ENCODE measurements at places on chromosomes 2 and 18. TPM values are rescaled to one million over a fixed set of nuclear protein-coding genes. Genes with fewer than 3 reads are reported as not detected.
A peak's percentile ranks its signal among the peaks of the same experiment; 100 is the strongest.

DNA sequence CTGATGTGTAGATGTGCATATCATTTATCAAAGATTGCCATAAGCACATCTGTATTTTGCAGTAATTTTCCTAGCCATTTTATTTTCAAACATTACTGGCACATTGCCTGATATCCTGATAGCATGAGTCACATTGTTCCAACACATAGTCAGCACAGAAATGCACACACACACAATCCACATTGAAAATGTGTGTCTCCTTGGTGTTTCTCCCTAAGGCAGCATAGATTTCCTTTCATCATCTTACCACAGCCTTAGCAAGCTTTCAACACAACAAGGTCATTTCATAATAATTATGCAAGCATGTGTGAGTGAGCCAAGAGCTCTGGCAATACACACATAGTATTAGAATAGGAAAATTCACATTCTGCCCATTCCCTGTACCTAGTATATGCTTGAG lies 245.4 kb upstream of the MEIS1 start:
- no peak for DNase-seq

DNA sequence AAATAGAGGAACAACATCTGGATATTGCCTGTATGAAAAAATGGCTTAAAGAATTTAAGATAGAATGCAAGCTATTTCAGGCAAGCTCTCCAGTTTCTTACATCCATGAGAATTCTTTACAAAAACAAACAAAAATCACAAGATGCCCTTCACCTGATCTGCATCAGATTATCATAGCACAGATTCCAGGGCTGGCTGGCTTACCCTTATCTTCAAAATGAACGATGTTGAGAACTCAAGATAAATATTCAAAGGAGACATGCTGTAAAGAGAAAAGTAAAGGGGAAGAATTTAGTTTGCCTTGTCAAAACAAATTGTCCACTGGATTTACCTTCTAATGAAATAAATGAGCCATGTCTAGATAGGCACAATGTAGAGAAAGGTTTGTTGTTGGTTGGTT lies 18.7 kb upstream of the SLC40A1 start:
- no peak for DNase-seq

DNA sequence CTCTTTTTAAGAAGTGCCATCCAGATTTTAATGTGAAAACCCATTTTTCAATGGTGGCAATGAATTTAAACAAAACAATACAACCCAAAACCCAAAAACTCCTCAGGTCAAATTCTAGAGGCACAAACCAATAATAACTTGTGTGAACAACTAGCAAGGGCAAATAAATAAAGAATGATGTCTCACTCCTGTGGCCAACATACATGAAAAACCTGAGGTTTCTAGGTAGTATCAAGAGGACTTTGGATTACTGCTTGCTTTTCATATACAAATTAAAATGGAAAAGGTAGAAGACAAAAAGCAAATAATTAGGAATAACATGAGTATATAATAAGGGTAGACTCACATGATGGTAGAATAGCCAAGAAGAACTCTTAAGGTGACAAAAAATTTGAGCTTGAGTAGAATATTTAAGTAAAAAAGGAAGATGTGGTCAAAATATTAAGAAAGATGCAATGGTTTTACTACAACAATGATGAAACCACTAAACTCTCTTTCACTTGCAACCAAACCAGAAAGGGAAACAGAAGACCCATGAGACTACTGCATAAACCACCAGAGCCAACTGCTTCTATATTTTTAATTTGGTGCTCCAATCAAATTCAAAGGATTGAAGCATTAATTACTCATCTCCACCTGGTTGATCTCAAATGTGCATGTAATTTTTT lies 53.5 kb downstream of the DARS1 start:
- no peak for DNase-seq

DNA sequence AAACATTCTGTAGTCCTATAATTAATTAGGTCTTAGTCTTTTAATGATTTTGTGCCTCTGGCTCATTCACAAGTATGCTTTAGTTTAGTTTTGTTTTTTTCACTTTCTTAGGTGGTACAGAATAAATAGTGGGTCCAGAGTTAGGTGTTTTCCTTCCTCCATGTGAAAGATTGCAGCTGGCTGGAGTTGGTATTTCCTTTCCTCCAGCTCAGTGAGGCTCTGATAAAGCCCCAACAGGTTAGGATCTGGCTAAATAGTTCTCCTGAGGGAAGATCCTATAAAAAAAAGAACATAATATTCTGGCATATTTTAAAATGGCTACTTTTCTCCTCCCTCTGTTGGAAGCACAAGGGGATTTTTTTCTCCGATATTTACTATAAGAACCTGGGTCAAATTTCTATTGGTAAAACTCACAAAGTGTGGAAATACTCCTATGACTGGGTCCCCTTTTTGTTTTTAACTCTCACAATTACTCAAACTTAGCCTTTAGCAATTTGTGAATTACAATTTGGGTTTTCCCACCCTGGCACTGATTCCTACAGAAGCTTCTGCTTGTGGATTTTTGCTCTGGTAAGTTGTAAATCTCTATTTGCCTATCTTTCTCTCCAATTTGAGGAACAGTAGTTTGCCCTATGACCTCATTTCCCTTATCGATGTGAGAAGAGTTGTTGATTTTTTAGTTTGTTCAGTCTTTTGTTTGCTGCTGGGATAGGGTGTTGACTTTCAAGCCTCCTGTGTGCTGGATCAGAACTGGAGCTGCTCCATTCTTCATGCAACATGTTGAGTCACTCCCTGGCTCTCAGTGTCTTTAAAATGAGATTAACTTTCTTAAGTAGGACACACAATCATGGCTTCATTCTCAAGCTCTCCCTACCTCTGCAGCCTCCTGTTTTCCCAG lies 500.9 kb downstream of the RNF144A start:
- no peak for DNase-seq

DNA sequence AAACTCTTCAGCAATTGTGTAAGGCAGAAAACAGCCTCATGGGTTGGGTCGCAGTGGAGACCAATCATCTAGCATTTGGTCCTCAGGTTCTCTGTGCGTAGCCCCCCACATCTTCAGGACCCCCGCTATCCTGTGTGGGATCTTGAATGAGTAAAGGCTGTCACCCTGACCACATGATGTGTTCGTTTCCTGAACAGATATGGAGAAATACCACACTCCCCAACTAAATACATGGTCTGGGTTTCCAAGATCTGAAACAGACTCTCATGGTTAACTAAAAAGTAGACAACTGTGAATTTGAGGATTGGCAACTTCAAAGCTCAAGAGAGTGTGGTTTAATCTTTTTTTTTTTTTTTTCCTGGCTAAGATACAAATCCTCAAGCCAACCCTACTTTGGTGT lies 23.2 kb downstream of the DOCK10 start:
- DNase-seq, result no peak

DNA sequence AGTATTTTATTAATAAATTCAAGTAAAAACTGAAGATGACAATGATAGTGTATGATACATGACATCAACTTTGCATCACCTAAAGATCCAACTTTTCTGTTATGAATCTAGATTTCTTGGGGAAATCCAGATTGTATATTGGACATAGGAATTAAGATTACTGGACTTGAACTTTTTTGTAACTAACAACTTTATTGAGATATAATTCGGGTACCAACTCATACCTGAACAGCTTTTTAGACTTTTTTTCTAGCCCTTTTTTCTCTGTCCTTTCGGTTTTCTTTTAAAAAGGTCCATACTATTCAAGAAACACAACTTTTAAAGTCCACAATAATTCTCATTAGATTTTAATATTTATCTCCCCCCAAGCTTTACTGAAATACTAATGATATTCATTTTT lies 1.1 kb upstream of the SOCS6 start:
- DNase-seq, result no peak

GRCh38 chr2:10001586-10001985 lies 41.8 kb upstream of the KLF11 start:
- DNase-seq, result no peak

DNA sequence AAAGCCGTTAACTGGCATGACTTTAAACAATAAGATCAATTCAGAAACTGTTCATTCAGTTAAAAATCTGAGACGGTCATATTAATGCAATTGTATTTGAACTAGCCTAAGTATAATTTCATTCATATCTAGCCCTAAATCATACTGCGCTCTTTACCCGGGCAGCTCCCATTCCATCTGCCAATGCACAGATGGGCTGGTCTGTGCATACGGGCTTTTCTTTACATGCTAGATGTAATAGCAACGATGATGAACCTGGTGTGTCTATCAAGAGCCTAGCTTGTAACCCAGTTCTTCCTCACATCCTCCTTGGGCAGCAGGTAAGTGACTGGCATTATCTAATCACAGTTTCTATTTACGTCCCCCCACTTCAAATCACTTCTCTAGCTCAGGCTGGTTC lies 631.5 kb upstream of the KLHL29 start:
- DNase-seq, result no peak

DNA sequence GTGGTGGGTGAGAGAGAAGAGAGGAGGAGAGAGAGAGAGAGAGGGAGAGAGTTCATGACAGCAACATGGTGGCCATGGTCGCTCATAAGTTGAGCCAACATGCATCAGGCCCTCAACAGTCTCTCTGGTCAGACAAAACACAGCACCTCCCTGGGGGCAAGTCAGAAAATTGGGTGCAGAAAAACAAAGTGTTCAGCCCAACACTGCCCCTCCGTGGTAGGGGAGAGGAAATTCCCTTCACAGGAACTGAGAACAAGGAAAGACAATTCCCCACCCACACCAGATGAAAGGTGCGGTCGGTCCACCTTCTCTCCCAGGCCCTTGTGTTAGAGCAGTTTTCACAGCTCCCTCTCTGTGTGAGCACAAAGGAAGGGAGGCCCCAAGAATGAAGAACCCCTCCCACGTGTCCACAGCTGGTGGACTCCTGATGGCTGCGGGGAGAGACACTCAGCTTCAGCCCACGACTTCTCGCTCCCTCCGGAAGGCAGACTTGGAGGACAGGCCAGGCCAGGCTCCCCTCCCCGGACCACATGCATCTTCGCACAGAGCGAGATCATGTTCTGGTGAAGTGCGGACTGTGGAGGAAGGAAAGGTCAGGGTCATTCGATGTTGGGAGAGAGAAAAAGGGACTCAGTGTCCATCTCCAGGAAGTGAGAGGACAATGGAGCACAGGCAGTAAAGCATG lies 181.7 kb downstream of the ANAPC1 start:
- peak; percentile 60 for DNase-seq

- DNase-seq, result no peak
Measured at GRCh38 chr2:107685421-107685986, 141.2 kb upstream of the RGPD4 start.

GRCh38 chr2:18546567-18546966 lies 13.9 kb downstream of the RDH14 start:
- no peak for DNase-seq

DNA sequence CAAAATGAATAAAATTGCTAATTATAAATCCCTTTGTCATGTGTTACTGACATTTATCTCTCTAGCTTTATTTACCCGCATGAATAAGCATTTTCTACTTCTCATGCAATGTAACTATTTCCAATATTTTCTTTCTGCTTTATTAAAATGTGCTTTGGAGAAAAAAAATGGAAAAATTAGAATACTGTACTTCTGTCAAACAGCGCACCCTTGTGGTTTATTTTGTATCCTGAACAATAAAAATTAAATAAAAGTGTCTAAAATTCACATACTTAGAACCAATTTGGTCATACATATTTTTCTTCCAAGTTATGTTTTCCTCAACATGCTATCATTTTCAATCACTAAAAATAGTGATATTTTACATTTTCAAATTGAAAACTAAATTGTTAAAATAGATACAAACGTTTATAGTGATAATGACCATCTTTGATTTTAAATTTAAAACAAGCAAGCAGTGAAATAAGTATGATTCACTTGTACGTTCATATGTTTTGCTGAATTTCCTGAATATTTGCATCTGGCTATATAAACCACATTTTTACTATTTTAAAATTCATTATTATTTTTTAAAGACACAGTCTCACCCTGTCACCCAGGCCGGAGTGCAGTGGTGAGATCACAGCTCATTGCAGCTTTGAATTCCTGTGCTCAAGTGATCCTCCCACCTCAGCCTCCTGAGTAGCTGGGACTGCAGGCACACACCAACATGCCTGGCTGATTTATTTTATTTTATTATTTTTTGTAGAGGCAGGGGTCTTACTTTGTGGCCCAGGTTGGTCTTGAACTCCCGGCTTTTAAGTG lies 95.9 kb upstream of the GRB14 start:
- DNase-seq, result no peak

DNA sequence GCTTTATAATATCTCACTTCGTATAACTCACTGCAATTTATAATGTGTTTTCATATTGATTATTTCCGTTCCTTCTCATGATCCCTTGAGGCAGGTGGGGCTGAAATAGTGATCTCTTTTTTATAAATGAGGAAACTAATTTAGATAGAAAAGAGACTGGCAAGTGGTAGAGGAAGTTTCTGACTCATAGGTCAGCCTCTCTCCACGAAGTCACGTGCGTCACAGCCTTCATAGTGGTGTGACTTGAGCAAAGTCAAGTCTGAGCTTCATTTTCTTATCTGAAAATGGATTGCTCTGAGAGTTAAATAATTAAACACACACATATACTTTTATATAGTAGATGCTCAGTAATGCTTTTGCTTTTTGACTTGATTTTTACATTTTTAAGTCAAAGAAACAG lies 19.9 kb downstream of the ABCG5 start:
- no peak for DNase-seq

DNA sequence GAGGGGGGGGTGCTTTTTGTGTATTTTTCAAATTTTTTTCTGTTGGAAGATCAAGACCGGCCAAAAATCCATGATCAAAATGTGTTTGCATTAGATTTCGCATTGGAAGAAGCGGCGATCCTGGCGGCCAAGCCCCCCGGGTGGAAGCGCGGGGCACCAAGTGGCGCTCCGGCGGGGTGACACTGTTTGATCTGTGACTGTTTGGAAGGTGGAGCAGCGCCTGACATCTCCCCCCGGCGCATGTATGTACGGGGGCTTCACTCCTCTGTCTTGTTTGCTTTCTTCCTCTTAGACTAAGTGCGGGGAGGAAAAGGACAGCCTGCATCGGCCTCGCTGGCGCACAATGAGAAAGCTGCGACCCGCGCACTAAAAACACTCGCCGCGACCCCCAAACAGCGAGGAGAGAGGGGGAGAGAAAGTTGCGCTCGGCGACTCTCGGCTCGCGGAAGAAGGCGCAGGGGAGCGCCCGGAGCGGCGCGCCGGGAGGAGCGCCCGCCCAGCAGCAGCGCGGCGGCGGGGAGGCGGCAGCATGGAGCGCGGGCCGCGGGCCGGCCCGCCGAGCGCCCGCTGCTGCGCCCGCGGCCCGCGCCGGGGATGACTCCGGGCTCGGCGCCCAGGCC lies 515 bp downstream of the TSHZ1 start:
- DNase-seq, result no peak

- no peak for DNase-seq
Measured at GRCh38 chr18:12517142-12517825, 109.6 kb downstream of the PRELID3A start.

GRCh38 chr2:86492048-86492453 lies 50.9 kb downstream of the KDM3A start:
- no peak for DNase-seq

The KYNU gene
- not detected for total RNA-seq

The KCNE4 gene
- not detected for total RNA-seq

The RGPD3 gene
- 0.28 TPM for total RNA-seq

The ITPRIPL1 gene
- 5.6 TPM for total RNA-seq

The CCDC85A gene
- total RNA-seq, result not detected

The CREB1 gene
- total RNA-seq, result 43.9 TPM

The SERPINB11 gene
- not detected for total RNA-seq

The ANKRD62 gene
- total RNA-seq, result not detected

The NEU4 gene
- total RNA-seq, result 2.9 TPM
